CD4-positive, alpha-beta T cell treated with Interleukin-2 at 100 ng/mL for 4 hours (primary cell): ENCODE measurements at places on chromosomes 4 and X.

- no peak for DNase-seq
Measured at GRCh38 chr4:4227510-4228355, 1.0 kb upstream of the OTOP1 start.

DNA sequence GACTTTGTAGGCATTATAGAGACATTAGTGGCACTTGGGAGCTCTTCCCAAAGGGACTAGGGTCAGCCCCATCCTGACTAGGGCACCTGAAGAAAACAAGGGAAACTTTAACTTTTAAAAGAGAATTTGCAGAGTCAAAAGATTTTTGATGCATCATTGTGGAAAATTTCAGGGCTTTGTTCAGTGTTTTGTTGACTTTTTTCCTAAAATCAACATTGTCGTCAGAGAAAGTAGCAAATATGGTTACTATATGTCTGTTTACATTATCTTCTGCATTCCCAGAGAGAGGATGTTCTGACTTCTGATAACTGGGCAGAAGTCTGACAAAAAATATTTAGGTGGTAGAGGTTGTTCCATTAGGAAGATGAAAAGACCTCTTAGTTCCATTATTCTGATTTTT, 51.9 kb downstream of the LUZP4 start:
- no peak for DNase-seq

- DNase-seq = no peak
Measured at GRCh38 chr4:169412046-169412445, 141.3 kb upstream of the SH3RF1 start.

DNA sequence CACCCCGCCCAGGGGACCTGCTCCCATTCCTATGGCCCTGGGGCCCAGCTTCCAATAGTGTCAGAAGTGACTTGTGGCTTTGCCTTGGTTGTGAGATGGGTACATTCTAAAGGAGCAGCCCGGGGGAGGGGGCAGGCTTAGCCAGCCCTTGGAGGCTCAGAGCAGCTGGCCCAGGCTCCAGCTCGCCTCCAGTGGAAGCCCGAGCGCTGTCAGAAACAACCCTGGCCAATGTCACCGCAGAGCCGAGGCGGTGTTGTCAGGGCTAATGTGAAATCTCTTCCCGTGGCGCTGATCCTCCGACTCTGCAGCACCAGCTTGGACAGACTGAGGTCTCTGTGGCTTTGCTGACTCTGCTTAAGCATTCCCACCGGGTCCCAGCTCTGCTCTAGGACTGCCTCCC, 29.2 kb upstream of the ZNF81 start:
- DNase-seq = no peak

- DNase-seq = no peak
Measured at GRCh38 chr4:175419236-175419718, 392.8 kb downstream of the GPM6A start.

GRCh38 chrX:2875798-2876399, 47.2 kb downstream of the GYG2 start:
- no peak for DNase-seq

DNA sequence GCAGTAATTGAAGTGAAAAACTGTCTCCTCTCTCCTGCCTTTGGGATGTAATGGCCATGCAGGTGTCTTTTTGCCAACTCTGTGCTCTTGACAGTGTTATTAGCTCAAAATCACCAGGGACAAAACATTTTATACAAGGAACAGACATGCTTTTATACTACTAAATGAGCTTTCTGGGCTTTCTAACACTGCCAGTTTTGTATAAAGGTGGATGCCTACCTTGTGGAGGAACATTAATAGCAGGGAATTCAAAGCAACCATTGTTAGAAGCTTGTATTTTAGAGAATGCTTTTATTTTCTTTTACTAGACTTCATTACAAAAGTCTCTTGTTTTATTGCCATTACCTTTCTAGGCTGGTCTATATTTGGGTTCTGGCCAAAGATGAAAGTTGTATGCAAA, 54.7 kb upstream of the ARSJ start:
- no peak for DNase-seq

DNA sequence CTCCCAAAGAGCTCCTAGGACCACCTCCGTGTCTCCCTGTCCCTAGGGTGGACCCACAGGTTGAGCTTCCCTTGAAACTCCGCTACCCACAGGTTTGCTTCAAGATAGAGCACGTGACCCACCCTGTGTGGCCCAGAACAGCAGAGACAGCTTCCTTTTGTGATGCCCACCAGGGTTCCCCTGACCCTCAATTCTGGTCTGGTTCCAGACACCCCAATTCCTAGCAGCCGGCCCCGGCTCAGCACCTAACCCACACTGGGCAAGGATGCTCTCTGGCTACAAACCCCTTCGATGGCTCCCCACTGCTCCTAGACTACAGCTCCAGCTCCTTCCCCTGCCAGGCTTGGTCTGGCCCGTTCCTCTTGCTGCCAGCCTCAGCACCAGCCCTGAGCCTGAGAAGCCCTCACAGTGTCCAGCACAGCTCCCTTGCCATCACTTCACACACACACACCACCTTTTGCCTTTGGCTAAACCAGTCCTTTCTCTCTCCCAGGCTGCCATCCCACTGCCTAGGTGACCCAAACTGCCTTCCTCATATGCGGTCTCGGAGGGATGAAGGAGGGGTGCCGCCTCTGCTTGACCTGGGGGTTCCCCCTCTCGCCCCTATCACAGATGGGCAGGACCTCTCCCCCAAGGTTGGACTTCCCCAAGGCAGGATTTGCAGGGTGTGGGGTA, 6.2 kb downstream of the PNCK start:
- DNase-seq = no peak

GRCh38 chr4:140037353-140038030, 116.5 kb downstream of the MAML3 start:
- no peak for DNase-seq

DNA sequence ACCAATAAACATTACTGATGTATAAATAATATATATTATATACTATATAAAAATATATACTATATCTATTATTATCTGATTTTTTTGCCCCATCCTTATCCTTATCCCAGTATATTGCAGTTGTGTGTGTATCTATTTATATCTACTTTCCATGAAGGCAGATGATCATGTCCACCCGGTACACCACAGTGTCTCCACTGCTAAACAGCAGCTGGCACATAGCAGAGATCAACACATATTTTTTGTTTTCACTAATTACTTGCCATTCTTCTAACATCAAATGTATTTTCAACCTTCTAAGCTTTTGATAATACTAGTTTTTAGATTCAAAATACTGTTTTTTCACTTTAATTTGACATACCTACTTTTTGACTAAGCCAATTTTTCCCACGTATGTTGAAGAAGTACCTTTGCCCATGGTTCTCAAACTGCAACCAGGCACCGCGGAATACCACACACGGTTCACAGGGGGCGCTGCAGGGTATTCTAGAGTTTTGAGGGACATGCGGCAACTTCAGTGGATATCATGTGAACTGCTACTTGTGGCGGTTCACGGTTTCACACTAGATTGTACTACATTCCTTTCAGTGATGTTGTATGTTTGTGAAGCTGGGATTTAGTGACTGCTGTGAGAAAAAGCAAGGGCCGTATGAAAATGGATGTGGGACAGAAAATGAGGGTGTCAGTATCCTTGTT, 182.5 kb upstream of the NPY2R start:
- no peak for DNase-seq

DNA sequence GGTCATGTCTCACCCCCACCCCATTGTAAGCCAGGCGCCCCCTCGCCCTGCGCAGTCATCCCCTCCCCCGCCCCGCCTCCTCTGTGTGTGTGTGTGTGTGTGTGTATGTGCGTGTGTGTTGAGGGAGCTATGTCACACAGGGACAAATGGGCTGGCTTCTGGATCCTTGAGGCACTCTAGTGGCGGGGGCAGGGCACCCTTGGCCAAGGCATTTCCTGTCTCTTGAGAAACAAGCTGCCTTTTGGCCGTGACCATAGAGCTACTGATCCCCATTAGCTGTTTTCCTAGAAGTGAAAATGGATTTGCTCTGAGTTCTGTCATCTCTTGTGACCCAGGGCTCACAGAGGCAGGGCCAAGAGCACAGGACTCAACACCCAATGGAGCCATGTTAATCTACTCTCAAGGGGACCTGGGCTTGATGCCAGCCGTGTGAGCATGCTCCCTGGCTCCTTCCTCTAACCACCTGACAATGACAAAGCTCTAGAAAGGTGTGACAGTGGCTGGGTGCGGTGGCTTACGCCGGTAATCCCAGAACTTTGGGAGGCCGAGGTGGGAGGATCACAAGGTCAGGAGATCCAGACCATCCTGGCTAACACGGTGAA, 162.5 kb upstream of the BCOR start:
- DNase-seq = no peak

- peak; percentile 25 for DNase-seq
Measured at GRCh38 chr4:10403633-10404445, 53.4 kb downstream of the ZNF518B start.

DNA sequence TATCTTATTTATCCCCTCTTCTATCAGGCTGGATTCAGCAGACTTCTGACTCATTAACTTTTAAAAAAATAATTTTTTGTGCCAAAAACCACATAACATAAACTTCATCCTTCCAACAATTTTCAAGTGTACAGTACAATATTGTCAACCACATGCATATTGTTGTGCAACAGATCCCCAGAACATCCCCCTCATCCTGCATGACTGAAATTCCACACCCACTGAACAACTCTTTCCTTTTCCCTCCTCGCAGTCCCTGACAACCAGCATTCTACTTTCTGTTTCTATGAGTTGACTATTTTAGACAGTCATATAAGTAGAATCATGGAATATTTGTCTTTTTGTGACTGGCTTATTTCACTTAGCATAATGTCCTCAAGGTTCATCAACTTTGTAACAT, 2.2 kb upstream of the MID2 start:
- DNase-seq = no peak

DNA sequence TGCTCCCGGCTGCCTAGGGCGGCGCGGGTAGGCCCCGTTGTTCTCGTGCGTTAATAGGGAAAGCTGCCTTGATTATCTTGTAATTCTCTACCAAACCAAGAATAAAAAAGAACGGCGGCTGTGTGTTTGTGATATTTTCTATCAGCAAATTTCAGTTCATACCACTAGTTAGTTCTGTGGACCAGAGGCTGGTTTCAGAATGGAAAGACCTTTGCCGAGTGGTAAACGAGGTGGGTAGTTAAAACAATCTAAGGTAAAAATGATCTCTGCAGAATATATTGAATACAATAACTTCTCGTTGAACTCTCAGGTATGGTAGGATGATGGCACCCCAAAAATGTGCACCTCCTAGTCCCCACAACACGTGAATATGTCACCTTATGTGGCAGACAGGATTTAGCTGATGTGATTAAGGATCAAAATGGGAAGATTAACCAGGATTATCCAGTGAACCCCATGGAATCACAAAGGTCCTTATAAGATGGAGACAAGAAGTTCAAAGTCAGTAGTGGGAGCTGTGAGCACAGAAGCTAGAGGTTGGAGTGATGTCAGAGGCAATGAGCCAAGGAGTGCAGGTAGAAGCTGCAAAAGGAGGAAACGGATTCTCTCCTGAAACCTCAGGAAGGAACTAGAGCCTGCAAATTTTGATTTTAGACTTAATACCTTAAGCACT, 574 bp upstream of the CFAP97 start:
- no peak for DNase-seq

GRCh38 chr4:122731676-122732075, 828 bp upstream of the BBS12 start:
- DNase-seq = no peak

DNA sequence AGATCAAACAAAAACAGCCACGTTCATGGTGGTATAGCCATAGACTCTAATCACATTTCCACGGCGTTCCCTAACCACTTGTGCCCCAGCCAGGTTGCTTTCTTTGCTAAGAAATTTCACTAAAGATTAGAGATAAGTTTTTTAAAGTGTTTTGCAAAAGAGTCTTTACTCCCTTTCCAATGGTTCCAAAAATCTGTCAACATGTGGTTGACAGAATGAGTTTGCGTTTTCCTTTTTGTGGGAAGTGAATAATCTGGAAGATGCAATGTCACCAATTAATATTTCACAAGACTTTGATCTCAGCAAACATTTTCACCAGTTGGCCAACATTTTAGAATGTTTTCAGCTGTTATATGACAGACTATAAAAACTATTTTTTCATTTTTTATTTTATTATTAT, 35.3 kb downstream of the CXCL1 start:
- DNase-seq = no peak

DNA sequence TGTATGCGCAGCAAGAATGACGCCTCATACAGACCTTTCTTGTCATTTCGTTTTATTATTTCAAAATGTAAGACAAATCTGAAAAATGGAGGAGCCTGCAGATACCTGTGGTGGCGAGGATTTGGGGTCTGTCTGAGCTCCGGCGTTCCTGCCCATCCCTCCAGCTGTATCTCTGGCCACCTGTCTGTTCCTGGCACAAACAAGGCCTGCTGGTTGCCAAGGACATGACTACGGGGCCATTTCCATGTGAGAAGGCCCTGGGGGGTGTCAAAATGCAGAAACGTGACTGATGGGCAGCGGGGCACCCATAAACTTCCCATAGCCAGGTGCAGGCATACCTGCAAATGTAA, 591 bp upstream of the TSPAN7 start:
- no peak for DNase-seq

- DNase-seq = no peak
Measured at GRCh38 chrX:82591421-82591820, 916.7 kb upstream of the POU3F4 start.

DNA sequence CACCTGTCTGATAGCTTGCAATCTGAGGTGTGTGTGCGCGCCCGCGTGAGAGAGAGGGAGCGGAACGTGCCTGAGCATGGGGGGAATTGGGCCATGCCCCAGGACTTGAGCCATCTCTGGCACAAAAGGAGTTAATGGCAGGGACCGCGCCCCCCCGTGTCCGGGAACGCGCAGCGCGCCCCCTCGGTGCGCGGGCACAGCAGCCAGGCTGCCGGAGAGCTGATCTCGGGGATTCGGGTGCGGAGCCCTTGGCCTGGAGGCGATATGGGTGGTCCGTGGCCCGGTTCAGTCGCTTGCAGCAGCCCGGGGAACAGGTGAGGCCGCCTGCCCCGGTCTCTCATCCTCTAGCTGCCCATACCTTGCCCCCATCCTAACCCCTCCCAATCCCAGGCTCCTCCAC, at the start of gene NLGN3:
Gene NLGN3 (plus strand): TSS at position 191 of the 400 bp plus-strand sequence. CDS start 2,909 bp downstream, outside the sequence.
- no peak for DNase-seq

- DNase-seq = no peak
Measured at GRCh38 chr4:143282211-143282707, 54.4 kb upstream of the GAB1 start.

- no peak for DNase-seq
Measured at GRCh38 chrX:138928737-138929459, 217.4 kb upstream of the FGF13 start.

DNA sequence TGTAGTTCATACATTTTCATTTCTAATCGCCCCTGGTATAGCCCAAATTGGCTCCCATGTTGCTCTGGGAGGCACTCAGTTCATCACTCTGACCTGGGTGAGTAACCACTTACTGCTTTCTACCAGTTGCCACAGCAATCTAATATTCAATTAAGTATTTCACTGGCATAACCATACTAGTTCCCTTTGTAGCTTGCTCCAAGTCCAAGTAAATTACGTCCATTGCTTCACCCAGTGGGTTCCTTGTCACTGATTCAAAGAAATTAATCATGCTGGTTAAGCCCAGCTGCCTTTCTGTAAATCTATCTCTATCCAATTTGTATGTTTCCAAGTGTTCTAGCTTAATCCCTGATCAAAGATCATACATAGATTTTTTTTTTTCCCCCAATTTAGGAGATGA, 92.0 kb upstream of the CBR4 start:
- no peak for DNase-seq
